Upper lobe of left lung (tissue), 6 donors: ENCODE measurements at places on chromosomes 11 and 22.

- peaks cover 2% of the 10 kb centered on the region for H3K4me1 ChIP-seq
- H3K4me3 ChIP-seq, result peak overlapping the region; percentile 83
- H3K27ac ChIP-seq, result peak overlapping the region; percentile 97
- H3K27me3 ChIP-seq, result peaks cover 6% of the 10 kb centered on the region
Measured at GRCh38 chr11:102111011-102111786, 952 bp downstream of the YAP1 start.

GRCh38 chr11:59102259-59102765 lies 4.7 kb upstream of the FAM111B start:
- H3K4me3 ChIP-seq, result peak overlapping the region; percentile 45
- H3K27me3 ChIP-seq, result no peaks in the 10 kb centered on the region
- peaks cover 24% of the 10 kb centered on the region for H3K4me1 ChIP-seq

- no peak overlapping the region for H3K4me3 ChIP-seq
- no peaks in the 10 kb centered on the region for H3K27me3 ChIP-seq
- no peak for DNase-seq
- no peak overlapping the region for H3K27ac ChIP-seq
- peaks cover 27% of the 10 kb centered on the region for H3K4me1 ChIP-seq
Measured at GRCh38 chr11:46387456-46387855, 4.1 kb downstream of the CHRM4 start.

DNA sequence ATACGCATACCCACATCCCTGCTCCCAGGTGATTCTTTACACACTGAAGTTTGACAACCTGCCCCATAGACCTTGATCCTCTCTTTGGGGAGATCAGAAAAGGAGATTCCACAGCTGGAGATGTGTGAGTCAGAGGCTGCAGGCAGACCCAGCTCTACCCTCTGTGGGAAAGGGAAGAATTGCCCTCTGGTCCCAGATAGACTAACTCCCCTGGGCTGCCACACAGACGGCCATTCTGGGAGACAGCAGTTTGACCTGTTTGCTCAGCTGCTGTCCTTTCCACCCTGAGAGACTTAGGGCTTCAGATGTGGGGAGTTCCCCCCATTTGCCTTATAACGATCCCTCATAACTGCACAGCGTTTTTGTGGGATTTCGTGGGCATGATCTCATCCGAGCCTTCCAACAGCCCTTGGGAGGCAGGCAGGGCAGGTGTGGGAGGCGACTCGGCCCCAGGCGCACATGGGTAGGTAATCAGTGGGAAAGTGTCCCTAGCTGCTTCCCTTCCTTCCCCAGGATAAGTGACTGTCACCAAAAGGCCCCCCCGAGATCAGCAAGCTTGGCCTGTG lies 14.1 kb downstream of the FAM83F start:
- H3K27me3 ChIP-seq, result no peaks in the 10 kb centered on the region
- no peak overlapping the region for H3K27ac ChIP-seq
- no peaks in the 10 kb centered on the region for H3K36me3 ChIP-seq
- no peak overlapping the region for H3K4me3 ChIP-seq
- DNase-seq, result no peak
- no peaks in the 10 kb centered on the region for H3K4me1 ChIP-seq

GRCh38 chr11:19800714-19801519 lies 88.3 kb downstream of the NAV2 start:
- no peaks in the 10 kb centered on the region for H3K36me3 ChIP-seq
- no peaks in the 10 kb centered on the region for H3K27me3 ChIP-seq
- peaks cover 11% of the 10 kb centered on the region for H3K4me1 ChIP-seq
- DNase-seq, result no peak

GRCh38 chr11:128503245-128503991 lies 83.9 kb downstream of the ETS1 start:
- H3K27ac ChIP-seq, result peak overlapping the region; percentile 77
- DNase-seq, result no peak
- no peak overlapping the region for H3K4me3 ChIP-seq
- H3K27me3 ChIP-seq, result no peaks in the 10 kb centered on the region
- H3K4me1 ChIP-seq, result peaks cover 97% of the 10 kb centered on the region
- H3K36me3 ChIP-seq, result no peaks in the 10 kb centered on the region

- H3K27me3 ChIP-seq, result no peaks in the 10 kb centered on the region
- DNase-seq, result no peak
- H3K4me3 ChIP-seq, result no peak overlapping the region
- H3K27ac ChIP-seq, result no peak overlapping the region
- no peaks in the 10 kb centered on the region for H3K4me1 ChIP-seq
Measured at GRCh38 chr22:27903805-27904473, 15.1 kb downstream of the PITPNB start.

DNA sequence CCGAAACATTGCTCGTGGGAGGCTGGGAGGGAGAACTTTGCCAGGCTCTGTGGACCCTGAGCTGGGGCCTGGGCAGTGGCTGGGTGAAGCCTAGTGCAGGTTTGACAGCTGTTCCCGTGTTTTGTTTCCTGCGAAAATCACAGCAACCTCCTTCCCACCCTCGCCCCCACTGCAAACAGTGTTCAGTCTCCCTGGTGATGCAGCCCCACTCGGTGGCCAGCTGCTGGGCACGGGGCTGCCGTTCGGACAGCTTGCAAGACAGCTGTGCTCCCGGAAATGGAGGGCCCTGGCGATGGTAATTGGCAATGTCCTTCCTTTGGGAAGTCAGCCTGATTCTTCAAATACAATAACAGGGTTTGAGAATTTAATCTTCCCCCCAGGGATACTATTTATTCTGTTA lies 10.4 kb upstream of the GAL start:
- no peaks in the 10 kb centered on the region for H3K27me3 ChIP-seq
- H3K27ac ChIP-seq, result no peak overlapping the region
- no peak for DNase-seq
- no peaks in the 10 kb centered on the region for H3K4me1 ChIP-seq
- H3K4me3 ChIP-seq, result no peak overlapping the region

GRCh38 chr11:43895601-43896000 lies 15.0 kb downstream of the ALKBH3 start:
- no peaks in the 10 kb centered on the region for H3K4me1 ChIP-seq
- H3K4me3 ChIP-seq, result no peak overlapping the region
- peaks cover 68% of the 10 kb centered on the region for H3K36me3 ChIP-seq
- H3K27ac ChIP-seq, result no peak overlapping the region
- no peak for DNase-seq

GRCh38 chr11:66956689-66957290 lies 1.4 kb downstream of the PC start:
- H3K27me3 ChIP-seq, result no peaks in the 10 kb centered on the region
- H3K4me1 ChIP-seq, result peaks cover 12% of the 10 kb centered on the region
- peak; percentile 41 for DNase-seq
- no peak overlapping the region for H3K27ac ChIP-seq
- no peaks in the 10 kb centered on the region for H3K36me3 ChIP-seq
